ENCODE measurements at places on chromosomes 3 and 15.

GRCh38 chr3:169162107-169162506, 501.4 kb downstream of the MECOM start:
- H3K4me1 ChIP-seq = no peaks in the 10 kb centered on the region
- no peak overlapping the region for H3K4me3 ChIP-seq
- DNase-seq = no peak
- H3K27me3 ChIP-seq = no peaks in the 10 kb centered on the region
- no peak overlapping the region for H3K27ac ChIP-seq
- no peaks in the 10 kb centered on the region for H3K36me3 ChIP-seq

- peak overlapping the region; percentile 77 for H3K27ac ChIP-seq
- H3K4me3 ChIP-seq = no peak overlapping the region
- H3K4me1 ChIP-seq = no peaks in the 10 kb centered on the region
- no peaks in the 10 kb centered on the region for H3K27me3 ChIP-seq
- H3K36me3 ChIP-seq = no peaks in the 10 kb centered on the region
Observed at GRCh38 chr3:58334506-58334884, 1.8 kb downstream of the PXK start.

- no peak for DNase-seq
- H3K36me3 ChIP-seq = peaks cover 2% of the 10 kb centered on the region
- H3K27ac ChIP-seq = peak overlapping the region; percentile 16
- no peaks in the 10 kb centered on the region for H3K27me3 ChIP-seq
Observed at GRCh38 chr3:185250247-185250646, 3.6 kb downstream of the EHHADH start.

GRCh38 chr15:59443341-59444072, 5.5 kb downstream of the FAM81A start:
- H3K4me1 ChIP-seq = 0 out of 2 replicates have a peak, but pooled peaks cover 2% of the 10 kb centered on the region
- no peak overlapping the region for H3K27ac ChIP-seq
- H3K27me3 ChIP-seq = no peaks in the 10 kb centered on the region
- no peaks in the 10 kb centered on the region for H3K36me3 ChIP-seq
- no peak overlapping the region for H3K4me3 ChIP-seq
- no peak for DNase-seq

DNA sequence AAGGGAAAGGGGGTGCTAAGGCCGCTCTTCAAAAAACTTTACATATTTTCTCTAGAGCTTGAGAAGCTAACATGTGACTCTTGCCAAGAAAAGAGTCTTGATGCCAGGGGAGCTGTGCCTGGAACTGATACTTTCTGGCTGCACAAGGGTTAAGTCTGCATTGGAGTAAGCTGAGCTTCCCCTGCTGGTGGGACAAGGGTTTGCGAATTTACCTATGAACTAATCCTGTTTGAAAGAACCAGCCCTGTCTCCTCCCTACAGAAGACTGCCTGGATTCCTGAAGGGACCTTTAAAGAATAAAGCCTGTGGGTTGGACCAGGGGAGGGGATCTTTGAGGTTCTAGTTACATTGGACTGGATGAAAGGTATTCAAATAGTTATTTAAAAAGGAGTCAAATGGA, 58.3 kb upstream of the EPHA3 start:
- no peaks in the 10 kb centered on the region for H3K27me3 ChIP-seq
- no peak overlapping the region for H3K27ac ChIP-seq
- peak; percentile 16 for DNase-seq
- H3K4me3 ChIP-seq = no peak overlapping the region
- no peaks in the 10 kb centered on the region for H3K4me1 ChIP-seq
- no peaks in the 10 kb centered on the region for H3K36me3 ChIP-seq

DNA sequence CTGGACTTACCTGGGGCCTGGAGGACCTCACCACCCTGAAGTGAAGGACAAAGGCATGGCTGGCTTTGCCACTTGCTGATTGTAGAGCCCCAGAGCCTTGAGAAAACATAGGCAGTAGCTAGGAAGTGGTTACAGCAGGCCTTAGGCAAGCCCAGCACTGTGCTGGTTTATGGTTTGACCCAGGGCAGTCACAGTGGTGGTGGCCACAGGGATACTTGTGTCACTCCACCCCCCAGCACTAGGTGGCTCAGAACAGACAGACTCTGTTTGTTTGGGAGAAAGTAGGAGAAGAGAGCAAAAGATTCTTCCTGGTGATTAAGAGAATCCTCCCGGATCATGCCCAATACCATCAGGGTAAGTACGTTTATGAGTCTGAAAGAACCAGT, 13.2 kb upstream of the COL8A1 start:
- no peak overlapping the region for H3K27ac ChIP-seq
- no peaks in the 10 kb centered on the region for H3K36me3 ChIP-seq
- DNase-seq = no peak
- H3K4me1 ChIP-seq = no peaks in the 10 kb centered on the region
